ENCODE measurements at places on chromosomes 13 and 19.

DNA sequence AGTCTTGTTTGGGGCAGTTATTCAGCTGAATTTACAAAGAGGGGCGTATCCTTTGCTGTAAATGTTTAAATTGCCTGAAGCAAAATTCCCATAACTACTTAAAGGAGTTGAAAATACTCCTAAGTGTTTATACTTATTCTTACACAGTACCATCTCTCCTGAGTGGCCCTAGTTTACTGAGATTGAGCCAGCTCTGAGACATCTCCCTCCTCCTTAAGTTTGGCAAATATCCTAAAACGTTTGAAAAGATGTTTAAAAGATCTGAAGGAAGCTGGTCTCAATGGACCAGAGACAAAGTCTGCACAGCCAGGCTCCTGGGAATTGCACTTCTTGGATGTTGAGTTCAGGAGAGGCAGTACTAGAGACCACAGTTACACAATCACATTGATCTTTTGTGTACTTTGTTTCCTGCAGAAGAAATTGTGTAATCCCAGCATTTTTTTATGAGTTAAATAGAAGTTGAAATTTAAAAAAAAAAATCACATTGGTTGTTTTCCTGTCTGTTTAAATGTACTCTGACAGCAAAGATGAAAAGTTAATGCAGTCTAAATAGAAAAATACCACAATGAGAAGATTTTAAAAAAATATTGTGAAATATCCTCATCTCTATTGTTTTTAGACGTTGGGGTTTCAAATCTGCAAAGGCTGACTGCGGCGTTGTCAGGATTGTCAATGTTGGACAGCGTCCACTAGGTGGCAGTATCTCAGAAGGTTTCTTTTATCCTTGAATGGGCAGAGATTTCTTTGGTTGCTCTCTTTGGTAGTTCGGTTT, 20.7 kb downstream of the TNFSF11 start:
- peak; percentile 26 for DNase-seq

- DNase-seq, result no peak
Measured at GRCh38 chr19:7655581-7655980, 13.3 kb upstream of the RETN start.

GRCh38 chr13:41835871-41836270, 125.0 kb downstream of the VWA8 start:
- DNase-seq, result peak; percentile 74

- DNase-seq, result no peak
Measured at GRCh38 chr13:46874006-46874405, 22.8 kb downstream of the HTR2A start.

- no peak for DNase-seq
Measured at GRCh38 chr19:45569619-45570421, 14.8 kb downstream of the OPA3 start.

DNA sequence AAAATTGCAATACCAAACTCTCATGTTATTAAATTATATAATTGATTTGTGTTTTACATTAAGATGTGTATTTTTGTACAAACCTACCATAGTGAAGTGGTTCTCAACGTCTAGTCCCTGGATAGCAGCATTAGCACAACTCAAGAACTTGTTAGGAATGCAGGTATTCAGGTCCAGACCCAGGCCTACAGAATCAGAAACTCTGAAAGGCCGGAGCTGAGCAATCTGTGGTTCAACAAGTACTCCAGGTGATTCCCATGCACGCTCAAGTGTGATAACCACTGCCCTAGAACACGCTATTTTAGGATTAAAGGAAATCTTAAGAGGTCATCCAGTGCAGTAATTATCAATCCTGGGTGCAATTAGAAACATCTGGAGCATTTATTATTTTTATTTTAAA, 456.3 kb downstream of the IRS2 start:
- no peak for DNase-seq
